ENCODE measurements at places on chromosomes 4 and X.

- no peak for DNase-seq
Measured at GRCh38 chrX:132561974-132562373, 73.1 kb upstream of the MBNL3 start.

DNA sequence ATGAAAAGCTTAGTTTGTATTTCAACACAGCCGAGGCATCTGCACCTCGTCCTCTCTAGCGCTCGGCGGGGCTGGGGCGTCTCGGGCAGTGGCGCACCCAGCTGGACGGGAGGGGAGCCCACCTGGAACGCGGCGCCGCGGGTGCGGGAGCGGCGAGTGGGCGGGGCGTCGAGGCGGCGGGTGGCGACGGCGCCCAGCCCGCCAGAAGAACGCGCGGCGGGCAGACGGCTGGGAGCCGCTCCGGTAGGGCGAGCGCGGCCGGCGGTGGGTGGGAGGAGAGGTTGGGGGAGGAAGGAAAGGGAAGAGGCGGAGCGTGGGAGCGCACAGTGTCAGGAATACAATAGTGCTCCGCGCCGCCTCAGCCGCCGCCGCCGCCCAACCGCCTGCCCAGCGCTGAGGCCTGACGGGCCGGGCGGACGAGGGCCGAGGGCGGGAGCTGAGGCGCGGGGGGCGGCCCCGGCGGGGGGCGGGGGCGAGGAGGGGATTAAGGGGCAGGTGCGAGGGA lies at the start of gene JADE3:
TSS of gene JADE3 (plus strand) at position 324 of the 505 bp plus-strand sequence. CDS start 72,474 bp downstream, outside the sequence.
- DNase-seq = no peak

DNA sequence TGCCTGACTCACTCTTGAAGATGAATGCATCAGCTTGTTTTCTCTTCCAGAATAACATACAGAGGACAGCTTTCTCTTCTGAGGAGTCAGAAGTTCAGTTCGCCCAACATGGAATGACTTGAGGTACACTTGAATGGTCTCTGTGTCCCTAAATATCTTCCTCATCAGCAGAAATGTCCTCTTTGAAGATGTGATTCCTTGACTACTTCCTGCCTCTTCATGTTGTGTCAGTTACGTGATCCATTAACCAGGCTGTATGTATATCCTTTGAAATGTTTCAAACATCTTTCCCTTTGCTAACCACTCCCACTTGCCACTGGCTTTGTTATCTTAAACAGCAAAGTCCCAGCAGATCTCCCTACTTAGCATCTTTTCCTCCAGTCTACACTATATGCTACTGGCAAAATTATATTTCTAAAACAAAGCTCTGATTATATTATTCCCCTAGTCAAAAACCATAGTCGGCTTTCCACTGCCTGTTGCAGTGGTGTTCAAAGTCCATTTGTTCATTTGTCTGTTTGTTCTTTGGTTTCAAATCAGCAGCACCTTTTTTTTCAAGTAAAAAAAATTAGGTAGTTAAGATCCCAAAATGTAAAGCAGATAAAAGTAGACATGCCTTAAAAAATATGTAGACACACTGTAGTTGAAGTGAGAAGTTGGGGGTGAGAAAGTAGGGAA lies 82.1 kb upstream of the PAK3 start:
- DNase-seq = no peak

DNA sequence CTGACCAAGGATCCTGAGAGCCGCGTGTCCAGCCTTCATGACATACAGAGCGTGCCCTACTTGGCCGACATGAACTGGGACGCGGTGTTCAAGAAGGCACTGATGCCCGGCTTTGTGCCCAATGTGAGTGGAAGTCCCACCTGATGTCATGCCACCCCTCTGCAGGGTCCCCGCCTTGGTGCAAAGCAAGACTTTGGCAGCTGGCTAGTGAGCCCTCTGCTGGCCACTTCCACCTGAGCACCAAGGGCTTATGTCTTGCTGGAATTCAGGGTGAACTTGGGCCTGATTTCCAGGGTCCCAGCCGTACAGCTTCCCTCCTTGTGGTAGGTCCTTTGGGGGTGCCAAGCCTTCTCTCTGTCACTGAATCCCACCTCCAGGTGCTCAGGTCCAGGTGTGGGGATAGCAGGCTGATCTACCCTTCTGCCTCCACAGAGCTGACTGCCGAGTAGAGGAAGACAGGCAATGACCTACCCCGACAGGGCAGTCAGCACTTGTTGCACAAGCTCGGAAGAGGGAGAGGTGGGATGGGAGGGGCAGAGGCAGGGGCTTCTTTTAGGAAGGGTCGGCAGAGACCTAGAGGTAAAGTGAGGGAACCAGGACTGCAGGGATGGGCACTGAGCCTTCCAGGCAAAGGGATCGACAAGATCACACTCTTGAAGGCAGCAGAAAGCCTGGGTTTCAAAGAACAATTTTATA lies 248.1 kb downstream of the EVC2 start:
- peak; percentile 6 for DNase-seq

GRCh38 chr4:52914051-52914605 lies 52.0 kb downstream of the RASL11B start:
- no peak for DNase-seq

DNA sequence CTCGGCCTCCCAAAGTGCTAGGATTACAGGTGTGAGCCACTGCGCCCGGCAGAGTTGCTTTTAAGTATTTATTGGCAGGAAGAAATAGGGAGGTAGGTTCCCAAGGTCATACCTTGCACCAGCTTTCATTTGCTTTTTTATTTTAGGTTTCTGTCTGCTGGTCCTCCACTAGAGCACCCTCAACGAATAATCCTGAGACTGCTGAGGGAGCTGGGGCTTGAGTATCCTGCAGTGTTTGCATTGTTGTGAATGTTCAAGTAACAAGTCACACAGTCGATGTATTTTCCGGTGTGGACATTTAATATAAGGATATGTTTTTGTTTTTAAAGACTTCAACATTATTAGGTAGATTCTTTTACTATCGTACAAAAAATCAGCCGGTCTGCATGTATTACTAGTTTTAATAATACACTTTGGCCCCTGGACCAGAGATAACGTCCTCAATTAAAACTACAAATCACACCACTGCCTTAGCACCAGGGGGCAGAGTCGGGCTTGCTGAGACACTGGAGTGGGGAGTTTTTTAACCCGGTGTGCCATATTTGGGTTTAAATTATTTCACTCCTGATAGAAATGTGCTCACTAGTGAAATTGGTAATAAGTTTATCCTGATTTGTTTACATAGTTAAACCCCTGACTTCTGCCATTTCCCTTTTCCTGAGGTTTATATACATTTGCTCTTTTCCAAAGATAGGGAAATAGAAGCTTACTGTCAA lies 11.6 kb downstream of the SMIM20 start:
- no peak for DNase-seq

- DNase-seq = no peak
Measured at GRCh38 chrX:48611703-48612102, 14.4 kb downstream of the WDR13 start.

- no peak for DNase-seq
Measured at GRCh38 chrX:123738378-123738940, 5.6 kb upstream of the THOC2 start.

GRCh38 chrX:119398974-119399771 lies at the start of gene SLC25A43:
Gene SLC25A43 (plus strand): TSS chrX:119399336. CDS start chrX:119399404, 68 bp downstream.
- DNase-seq = no peak

- DNase-seq = no peak
Measured at GRCh38 chr4:153533387-153533786, 67.2 kb downstream of the TMEM131L start.

DNA sequence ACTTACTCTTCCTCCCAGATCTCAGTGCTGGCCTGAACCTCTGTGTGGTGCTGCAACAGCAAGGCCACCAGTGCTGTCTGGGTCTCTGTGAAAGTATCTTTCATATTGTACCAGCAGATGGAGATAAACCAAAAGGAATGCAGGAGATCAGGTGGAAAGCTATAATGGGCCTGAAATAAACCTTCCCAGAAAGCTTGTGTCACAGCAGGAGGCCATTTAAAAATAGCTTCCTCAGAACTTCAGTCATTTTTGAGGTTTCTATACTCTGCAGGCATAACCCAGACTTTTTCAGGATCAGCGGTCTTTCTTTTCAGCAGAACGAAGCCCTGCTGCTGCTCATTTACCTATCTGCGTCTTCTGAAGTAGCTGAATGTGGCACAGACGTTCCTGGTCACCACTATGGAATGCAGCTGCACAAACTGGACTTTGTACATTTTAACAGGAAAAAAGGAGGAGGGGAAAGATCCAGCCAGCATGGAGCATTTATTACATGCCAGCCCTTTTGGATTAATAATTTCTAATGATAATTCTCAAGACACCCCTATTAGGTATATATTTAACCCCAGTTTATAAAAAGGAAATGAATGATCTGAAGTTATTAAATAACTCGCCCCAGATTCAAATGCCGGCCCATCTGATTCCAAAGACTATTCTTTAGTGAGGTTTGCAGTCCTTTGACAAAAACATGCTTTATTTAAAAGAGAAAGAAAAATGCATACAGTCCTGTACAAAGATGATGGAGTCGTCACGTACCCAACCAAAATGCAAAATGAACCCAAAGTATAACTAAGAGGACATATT lies 119.7 kb downstream of the NFKB1 start:
- DNase-seq = peak; percentile 56

GRCh38 chr4:76201276-76201675 lies 12.3 kb downstream of the SCARB2 start:
- DNase-seq = no peak

DNA sequence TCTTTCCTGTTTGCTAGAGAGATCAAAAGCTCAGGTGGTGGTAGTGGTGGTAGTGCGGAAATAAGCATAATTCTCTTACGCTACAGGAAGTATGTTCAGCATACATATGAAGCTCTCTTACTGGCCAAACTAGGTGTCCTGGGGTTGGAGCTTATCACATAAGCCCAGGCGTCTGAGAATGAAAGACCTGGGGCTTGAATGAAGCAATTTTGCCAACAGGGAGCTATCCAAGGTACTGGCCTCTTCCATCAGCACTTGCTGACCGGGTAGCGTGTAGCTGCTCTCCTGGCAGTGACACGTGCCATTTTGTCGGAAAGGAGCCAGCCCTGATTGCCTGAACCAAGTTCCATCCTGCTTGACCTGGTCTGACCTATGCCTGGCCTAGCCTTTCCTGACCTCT lies 65.9 kb upstream of the HPF1 start:
- DNase-seq = peak; percentile 6

DNA sequence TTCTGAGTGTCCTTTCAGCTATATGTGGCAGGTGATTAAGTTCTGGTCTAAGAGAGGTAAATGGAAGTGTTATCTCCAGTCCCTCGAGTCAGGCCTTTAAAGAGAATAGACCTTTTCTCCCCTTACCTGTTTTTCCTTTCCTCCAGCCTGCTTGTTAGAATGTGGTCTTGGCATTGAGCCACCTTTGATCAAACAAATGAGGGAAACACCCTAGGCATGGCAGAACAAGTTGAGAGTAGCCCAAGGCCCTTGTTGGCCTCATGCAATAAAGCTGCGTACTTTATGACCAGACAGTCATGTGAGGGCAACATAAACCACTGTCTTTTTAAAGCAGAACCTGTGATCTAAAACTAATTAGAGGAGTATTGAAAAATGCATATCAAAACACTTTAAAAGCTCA lies 13.2 kb upstream of the IL13RA2 start:
- DNase-seq = no peak

- DNase-seq = no peak
Measured at GRCh38 chr4:152398060-152398459, 137.8 kb downstream of the FBXW7 start.

GRCh38 chr4:184805462-184806228 lies 20.1 kb downstream of the ACSL1 start:
- no peak for DNase-seq

GRCh38 chr4:40924096-40924792 lies 174.5 kb downstream of the NSUN7 start:
- DNase-seq = no peak

GRCh38 chr4:8058031-8058479 lies 100.6 kb downstream of the ABLIM2 start:
- DNase-seq = no peak

DNA sequence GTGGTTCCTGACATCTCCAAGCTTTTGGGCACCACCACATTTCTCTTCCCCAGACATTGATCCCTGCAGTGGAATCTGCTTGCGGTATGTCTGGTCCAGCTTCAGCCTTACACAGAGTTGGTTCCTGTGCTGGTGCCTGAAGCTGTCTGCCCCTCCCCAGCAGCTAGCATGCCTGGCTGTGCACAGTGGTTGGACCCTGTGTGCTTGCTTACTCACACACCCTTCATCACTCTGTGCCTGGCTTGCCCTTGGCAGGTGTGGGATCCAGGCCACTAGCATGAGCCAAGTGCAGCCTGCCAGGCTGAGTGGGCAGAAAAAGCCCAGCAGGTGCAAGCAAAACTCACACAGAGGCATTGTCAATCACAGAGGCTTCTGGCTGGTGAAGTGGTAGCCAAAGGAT lies 473.8 kb downstream of the ACTRT1 start:
- no peak for DNase-seq

DNA sequence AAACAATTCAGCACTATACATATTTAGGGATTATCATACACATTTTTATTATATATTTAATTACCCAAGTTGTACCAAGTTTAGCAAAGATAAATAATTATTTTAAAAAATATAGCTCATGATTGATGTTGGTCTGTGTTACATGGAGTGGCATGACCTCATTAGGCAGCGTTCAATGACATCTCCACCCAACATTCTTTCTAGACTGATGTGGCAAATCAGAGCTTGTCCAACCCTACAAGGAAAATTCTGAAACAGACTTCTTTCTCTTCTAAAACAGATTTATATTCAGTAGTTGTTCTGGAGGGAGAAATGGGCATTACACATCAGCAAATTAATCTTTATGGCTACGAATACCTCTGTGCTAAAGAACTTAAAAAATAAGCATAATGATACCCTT lies 189.7 kb downstream of the PDGFC start:
- DNase-seq = no peak
